H1 (cell line): ENCODE measurements at places on chromosomes 1 and 21. TPM values are rescaled to one million over a fixed set of nuclear protein-coding genes. Genes with fewer than 3 reads are reported as not detected.
A peak's percentile ranks its signal among the peaks of the same experiment; 100 is the strongest.

GRCh38 chr1:22364764-22365163, 86.9 kb upstream of the ZBTB40 start:
- DNase-seq, result no peak

DNA sequence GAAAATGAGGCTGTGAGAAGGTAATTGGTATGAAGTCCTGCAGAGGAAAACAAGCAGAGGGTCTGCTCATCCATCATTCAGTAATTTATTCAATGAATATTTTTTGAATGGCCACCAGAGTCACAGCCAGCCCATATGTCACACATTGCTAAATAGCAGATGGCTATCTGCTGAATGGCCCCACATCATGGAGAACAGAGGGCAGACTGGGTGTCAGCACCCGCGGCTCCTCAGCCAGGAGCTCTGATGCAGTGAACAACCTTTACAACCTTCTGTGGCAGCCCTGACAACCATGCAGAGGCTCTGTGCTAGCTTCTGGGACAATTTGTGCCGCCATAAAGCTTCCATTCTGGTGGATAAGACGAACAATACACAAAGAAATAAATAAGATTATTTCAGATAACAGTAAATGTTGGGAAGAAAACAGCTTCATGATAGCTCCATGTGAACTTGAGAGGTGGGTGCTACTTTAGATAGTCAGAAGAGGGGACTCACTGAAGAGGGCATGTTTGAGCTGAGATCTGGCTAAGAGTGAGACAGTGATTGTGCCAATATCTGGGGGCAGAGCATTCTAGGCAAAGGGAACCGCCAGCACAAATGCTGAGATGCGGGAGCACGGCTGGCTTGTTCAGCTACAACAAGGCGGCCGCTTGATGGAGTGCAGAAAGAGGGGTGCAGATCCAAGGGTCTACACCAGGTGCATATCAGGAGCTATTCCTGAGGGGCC, 2.8 kb upstream of the C1orf210 start:
- DNase-seq, result no peak

The AMY2A gene
- total RNA-seq, result not detected in 2 replicates

The CAPN8 gene
- total RNA-seq, result 0.26 TPM in 1 of 2 replicates, not detected in the other

- DNase-seq, result no peak
Measured at GRCh38 chr1:228002792-228003191, 4.0 kb upstream of the WNT3A start.

GRCh38 chr1:36733748-36734147, 251.0 kb upstream of the CSF3R start:
- DNase-seq, result no peak

The CYP4Z1 gene
- total RNA-seq, result not detected in 2 replicates

- no peak for DNase-seq
Measured at GRCh38 chr1:171521567-171521966, 36.2 kb downstream of the PRRC2C start.

The ANGEL2 gene
- total RNA-seq, result 36.0 and 39.9 TPM in 2 replicates

The HSD11B1 gene
- total RNA-seq, result not detected in 2 replicates

- no peak for DNase-seq
Measured at GRCh38 chr1:9663257-9663656, 11.7 kb downstream of the PIK3CD start.

The LRRC52 gene
- not detected in 2 replicates for total RNA-seq

GRCh38 chr1:67211589-67212563, 45.6 kb downstream of the IL23R start:
- DNase-seq, result no peak

- peak; percentile 78 for DNase-seq
Measured at GRCh38 chr1:39132505-39133339, 71.8 kb upstream of the MACF1 start.

GRCh38 chr21:14080040-14080763, 130.6 kb downstream of the LIPI start:
- DNase-seq, result no peak

The ERVH48-1 gene
- 14.9 and 17.7 TPM in 2 replicates for total RNA-seq
